IMR-90 (cell line): ENCODE measurements at places on chromosomes 6 and 20. TPM values are rescaled to one million over a fixed set of nuclear protein-coding genes. Genes with fewer than 3 reads are reported as not detected.

GRCh38 chr6:3457710-3458602, 1.1 kb upstream of the SLC22A23 start:
- no peak for DNase-seq

The XKR7 gene
- not detected in 2 replicates for total RNA-seq

GRCh38 chr6:37491171-37491829, 8.4 kb downstream of the CCDC167 start:
- no peak for DNase-seq

- DNase-seq, result no peak
Measured at GRCh38 chr6:162671580-162672165, 55.9 kb downstream of the PRKN start.
